GM06990 (cell line): ENCODE measurements at places on chromosomes 4 and X.

- DNase-seq, result no peak
Observed at GRCh38 chr4:86846921-86847320, 2.3 kb downstream of the SLC10A6 start.

- no peak for DNase-seq
Observed at GRCh38 chr4:188002751-188003150, 7.2 kb downstream of the ZFP42 start.

DNA sequence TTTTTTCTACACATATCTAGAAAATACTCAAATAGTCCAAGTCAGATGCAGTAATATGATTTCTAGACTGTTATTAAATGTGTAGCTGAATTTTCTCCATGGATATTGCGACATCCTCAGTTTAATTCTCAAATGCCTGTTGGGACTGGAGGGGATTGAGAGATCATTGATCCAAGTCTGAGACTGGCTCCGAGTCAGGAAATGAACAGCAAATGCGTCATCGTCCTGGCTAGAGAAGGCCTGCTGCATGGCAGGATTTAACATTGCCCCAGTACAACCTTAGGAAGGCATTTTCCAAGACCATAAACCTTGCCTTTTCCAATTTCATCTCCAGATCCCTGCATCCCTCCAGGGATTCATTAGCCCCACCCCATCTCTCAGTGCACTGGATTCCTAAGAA, 56.6 kb upstream of the SLC6A14 start:
- DNase-seq, result no peak

DNA sequence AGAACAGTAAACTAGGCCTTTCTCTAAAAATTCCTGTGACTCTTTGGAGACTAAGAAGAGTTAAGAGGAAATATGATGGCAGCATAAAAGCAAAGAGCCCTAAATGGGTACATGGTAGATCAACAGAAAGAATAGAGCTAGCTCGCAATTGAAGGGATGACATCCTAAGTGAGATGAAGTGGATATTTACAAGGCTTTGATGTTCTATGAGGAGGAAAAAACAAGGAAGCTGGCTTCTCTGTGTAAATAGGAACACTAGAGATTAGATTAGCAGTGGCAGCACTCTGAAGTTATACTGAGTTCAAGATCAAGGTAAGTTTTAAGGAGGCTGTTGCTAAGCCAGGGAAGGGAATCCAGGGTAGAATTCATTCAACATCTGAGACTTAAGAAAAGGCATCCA, 73.1 kb upstream of the MBNL3 start:
- no peak for DNase-seq

DNA sequence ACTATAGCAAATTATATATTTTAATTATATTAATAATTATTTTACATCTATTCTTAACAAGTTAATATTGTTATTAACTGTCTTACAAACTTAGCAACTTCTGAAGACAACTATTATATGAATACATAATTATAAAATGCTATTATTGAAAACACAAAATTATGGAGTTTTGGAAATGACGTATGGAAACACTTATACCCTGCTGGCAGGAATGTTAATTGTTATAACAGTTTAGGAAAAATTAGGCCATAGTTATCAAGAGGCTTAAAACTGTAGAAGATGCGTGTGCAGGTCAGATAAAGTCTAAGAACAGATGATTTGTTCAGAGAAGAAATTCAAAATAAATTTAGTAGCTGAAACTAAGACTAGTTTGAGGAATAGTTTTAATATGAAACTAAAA, 211.7 kb downstream of the FAT4 start:
- DNase-seq, result no peak

DNA sequence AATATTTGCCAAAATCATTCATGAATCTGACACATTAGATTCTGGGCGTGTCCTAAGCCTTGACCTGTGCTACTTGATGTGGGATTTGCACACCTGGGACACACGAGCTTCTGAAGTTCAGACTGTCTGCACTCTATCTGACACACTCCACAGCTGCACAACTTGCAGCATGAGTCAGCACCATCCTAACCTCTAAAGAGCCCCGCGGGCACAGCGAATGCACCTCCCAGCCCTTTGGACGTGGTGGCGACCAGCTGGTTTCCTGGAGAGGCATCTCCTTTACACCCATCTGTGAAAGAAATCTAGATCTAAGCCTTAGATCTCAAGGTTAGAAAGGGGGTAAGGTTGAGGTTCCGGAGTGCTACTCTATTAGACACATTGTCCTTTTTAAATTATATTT, 69.2 kb downstream of the SORBS2 start:
- no peak for DNase-seq

DNA sequence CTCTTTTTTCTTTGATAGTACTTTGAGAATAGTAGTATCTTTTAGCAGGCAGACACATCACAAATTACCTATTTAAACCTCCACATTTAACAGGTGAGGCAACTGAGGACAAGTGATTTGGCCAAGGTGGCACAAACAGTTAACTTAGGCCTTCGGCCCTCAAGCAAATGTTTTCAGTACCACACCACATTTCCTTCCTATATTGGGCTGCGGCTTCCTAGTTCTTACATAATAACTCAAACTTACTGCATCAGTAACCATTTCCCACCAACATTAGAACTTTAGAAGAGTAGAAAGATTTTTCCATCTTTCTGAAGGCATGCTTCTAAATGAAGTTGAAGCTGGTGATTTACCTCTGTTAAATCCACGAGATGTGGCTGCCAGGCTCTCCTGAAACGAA, 63.2 kb upstream of the SLC4A4 start:
- DNase-seq, result no peak
